GDM1 (cell line): ENCODE measurements at places on chromosomes 1 and 21.
A peak's percentile ranks its signal among the peaks of the same experiment; 100 is the strongest.

- DNase-seq, result no peak
Measured at GRCh38 chr21:26438976-26439375, 134.1 kb downstream of the CYYR1 start.

DNA sequence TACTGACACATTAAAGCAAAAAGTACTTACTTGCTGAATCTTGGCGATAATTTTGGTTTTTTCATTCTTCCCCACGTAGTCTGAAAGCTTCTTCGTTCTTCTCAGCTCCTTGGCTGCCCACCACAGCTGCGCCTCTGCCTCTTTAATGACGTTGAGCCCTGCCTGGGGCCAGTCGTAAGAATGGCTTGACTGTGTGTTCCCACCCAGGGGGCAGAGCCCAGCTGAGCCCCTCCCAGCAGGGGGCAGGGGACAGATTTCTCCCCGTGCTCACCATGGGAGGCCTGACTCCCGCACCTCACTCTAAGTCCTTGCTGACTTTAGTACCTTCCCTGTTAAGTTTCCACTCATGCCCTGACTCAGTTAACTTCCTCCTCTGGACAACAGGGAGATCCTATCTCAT, 9.0 kb downstream of the CFAP298 start:
- no peak for DNase-seq

DNA sequence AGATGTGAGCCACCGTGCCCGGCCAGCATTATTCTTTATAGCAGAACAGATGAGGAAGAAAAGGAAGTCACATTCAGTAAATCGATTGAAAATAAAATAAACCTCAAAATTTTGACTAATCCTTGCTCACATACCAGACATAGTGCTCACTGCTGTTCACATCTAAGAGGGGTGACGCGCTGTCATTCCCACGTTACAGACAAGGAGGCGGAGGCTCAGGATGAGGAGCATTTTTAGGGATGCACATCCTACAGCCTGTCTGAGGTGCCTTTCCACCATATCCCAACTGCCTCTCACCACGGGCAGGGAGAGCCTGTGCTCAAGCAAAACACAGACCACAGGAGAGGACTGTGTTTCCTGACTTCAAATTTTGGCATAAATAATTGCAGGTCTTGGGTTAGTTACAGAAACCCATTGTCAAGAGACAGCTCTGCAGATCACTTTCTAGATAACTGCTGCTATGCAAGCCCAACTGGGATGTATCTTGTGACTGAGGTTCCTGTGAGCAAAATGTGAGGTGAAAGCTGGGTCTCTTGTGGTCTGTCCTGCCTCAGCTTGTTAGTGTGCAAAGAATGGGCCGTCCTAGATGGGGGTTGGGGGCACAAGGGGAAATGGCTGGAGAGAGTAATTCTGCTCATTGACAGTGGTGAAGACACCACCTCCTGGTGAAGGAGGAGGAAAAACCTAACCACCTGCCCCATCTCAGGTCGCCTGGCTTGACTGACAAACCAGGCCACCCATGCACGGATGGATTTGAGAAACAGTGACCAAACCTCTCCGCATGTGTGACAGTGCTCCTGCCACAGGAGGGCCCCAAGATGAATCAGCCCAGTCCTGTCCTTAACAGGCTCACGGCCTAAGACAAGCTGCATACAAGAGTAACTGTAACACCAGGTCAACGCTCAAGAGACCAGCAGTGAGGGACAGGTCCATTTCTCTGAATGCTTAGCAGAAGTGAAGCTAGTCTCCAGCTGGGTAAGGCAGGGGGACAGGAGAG, 8.2 kb downstream of the TNN start:
- DNase-seq, result no peak

DNA sequence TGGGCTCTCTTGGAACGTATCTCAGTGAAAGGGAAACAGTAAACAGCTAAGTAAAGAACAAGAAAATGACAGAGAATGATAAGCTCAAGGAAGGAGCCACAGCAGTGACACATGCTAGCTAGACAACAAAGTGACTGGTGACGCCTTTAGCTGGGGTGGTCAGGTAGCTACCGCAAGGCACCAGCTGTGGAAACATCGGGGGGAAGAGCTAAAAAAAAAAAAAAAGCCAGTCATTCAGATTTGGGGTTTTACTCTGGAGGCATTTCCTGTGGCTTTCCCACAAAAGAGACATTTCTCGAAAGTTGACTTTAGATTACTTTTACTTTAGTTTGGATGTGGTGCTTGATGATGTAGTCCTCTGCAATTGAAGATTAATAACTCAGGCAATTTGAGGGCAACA, 2.1 kb downstream of the FHAD1 start:
- DNase-seq, result peak; percentile 60

DNA sequence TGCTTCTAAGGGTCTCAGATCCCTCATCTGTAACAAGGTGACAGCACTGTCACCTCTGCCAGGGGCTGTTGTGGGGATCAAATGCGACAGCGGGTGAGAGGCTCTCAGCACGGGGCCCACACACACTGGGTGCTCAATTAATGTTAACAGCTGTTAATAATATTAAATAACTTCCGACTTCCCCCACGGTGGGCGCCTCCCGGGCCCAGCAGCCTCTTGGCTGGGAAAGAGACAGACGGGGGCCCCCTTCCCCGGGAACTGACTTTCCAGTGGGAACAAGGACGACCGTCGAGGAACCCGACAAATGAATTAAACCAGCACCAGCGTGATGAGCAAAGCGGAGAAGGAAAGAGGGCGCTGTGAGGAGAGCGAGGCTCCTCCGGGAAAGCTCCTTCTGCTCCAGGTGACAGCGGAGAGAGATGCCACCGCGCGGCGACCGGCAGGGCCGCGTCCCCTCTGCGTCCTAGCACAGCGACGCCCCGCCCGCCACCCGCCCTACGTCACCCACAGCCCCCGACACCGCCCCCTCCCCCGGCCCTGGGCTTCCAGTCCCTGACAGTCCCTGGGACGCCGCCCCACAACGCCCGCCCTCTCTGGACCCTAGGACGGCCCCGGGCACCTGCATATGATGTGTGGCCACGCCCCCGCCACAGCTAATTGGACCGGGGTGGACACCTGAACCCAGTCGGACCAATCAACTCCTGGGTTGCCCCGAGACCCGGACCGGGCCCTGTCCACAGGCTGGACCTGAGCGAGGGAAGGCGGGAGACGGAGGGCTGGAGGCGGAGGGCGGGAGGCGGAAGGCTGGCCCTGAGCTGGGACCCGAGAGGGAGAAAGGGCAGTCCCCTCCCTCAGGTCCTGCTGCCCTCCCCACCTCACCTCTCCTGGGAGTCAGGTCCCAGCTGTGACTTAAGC, 38.2 kb downstream of the MATN1 start:
- DNase-seq, result no peak

- DNase-seq, result no peak
Measured at GRCh38 chr1:245953876-245954660, 553.0 kb downstream of the SMYD3 start.

GRCh38 chr21:43867948-43868347, 2.9 kb downstream of the AGPAT3 start:
- DNase-seq, result no peak

DNA sequence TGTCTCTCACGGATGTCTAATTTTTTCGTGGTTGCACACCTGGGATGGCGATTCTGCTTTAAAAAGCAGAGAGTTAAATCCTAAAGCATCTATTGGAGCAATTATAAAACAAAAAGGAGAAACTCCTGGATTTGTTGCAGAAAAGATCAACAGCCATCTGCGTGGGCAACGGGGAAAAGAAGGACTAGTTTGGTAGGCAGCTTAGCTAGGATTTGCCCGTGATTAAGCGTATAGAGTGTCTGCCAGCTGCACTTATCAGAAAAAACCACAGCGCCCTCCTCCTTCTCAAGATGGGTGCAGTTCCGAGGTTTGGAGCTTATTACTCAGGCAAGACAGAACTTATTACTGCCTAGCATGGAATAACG, 526 bp upstream of the SLC25A24 start:
- DNase-seq, result no peak

- no peak for DNase-seq
Measured at GRCh38 chr1:224338150-224338838, 8.3 kb upstream of the NVL start.

DNA sequence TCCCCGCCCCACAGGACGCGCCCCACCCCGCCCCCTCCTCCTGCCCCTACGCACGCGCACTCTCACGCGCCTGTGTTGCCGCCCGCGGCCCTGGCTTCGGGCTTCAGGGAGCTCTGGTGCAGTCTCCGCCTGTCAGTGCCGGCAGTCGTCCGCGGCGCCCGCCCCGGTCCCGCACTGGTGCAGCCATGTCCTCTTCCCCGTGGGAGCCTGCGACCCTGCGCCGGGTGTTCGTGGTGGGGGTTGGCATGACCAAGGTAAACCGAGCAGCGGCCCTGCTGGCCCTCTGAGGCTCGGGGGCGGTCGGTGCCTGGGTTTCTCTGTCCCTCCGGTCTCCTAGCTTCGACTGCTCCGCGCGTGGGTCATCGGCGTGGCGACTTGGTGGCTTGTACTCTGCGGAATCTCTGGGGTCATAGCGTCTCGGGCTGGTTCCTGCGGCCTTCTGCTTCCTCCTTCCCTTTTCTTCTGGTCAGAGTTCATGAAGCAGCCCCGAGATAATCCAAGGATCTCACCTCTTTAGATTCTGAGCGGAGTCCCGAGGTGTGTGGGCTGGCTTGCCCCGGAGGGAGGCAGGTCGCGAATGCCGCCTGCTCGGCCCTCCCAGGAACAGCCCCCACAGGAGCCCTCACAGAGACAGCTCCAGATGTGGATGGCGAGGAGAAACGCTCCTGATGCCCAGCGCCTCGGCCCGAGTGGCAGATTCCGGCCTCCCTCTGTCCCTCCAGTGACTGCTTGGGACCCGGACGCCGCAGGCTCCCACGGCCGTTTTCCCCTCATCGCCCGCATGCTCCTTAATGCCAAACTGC, at the start of gene SCP2:
TSS of gene SCP2 (plus strand) at position 65 of the 803 bp plus-strand sequence. CDS start at position 186, 121 bp downstream.
- DNase-seq, result peak; percentile 6

DNA sequence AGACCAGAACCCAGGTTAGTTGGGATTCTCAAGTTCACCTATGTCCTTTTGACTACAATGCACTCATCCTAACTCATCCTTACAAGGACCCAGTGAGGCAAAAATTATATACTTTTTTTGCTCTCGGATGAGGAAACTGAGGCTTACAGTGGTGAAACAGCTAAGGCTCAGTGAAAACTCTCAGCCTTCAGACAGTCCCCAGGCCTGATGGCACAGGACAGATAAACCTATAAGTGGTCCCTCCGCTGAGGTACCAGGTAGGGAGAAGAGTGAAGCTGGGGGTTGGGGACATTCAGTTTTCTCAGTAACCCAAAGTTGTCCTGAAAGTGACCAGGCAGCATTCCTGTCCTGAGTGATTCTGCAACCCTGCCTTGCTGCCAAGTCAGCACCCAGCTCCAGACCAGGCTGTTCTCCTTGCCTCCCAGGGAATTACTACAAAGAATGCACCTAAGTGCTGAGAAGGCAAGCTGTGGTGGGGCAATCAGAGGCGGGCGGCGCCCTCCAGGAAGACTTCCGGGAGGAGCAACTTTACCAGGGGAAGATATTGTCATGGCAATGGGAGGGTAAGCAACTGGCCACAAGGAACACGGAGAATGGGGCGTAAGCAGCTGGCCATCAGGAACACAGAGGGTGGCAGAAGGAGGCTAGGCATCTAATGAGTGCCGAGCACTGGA, 4.6 kb downstream of the TENT5B start:
- DNase-seq, result no peak

DNA sequence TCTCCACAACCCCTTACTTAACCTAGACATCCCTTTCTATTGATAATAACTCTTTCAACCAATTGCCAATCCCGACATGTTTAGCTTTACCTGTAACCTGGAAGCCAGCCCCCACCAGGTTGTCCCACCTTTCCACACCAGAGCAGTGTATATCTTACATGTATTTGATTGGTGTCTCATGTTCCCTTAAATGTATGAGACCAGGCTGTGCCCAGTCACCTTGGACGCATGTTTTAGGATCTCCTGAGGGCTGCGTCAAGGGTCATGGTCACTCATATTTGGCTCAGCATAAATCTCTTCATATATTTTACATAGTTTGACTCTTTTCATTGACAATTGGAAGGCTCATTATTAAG, 5.3 kb upstream of the SLC19A1 start:
- DNase-seq, result no peak

GRCh38 chr1:57384901-57385300, 39.0 kb downstream of the DAB1 start:
- no peak for DNase-seq

DNA sequence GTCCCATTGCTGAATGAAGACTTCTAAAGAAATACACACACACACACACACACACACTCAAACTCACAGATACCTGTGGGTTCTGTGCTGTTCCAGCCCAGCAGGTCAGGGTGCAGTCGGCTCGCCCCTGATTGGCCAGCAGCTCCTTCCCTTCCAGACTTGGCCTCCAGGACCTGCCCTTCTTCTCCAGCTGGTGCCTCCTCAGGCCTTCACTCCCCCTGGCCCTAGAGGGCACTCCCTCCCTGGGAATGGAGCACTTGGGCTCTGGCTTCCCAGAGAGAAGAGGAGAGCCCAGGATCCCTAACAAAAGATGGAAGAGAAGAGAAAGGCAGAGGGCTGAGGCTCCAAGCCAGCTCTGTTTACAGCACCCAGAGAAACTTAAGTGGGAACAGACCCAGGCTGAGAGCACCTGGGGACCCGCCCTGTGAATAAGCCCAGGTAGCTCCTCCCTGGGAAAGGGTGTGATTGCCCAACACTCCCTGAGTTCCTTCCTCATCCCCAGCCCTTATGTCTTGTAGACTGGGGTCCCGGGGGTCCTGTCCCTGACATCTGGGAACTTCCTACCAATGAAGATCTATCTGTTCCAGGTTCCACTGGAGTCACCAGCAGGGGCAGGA, at the start of gene PGLYRP3:
TSS of gene PGLYRP3 (minus strand) at position 383 of the 617 bp plus-strand sequence. CDS start 2,287 bp downstream, outside the sequence.
- DNase-seq, result no peak

GRCh38 chr1:42830631-42831030, 13.4 kb upstream of the SVBP start:
- DNase-seq, result no peak

DNA sequence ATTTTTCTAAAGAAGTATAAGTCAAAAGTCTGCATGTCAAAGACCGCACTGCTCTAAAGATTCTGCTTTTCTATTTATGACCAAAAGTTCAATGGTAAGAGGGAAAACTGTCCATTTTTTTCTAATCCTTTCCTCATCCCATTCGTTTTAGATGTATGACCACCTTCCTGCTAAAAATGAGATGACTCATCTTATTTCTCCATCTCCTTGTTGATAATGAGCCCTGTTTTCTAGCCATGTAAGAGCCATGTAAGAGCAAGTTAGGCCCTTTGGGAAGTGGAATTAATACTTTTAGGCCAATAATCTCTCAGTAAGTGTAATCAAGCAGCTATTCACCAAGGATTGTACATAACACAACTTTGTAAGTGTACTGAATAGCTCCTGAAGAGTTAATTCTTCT, 475.6 kb upstream of the B3GALT2 start:
- DNase-seq, result no peak

DNA sequence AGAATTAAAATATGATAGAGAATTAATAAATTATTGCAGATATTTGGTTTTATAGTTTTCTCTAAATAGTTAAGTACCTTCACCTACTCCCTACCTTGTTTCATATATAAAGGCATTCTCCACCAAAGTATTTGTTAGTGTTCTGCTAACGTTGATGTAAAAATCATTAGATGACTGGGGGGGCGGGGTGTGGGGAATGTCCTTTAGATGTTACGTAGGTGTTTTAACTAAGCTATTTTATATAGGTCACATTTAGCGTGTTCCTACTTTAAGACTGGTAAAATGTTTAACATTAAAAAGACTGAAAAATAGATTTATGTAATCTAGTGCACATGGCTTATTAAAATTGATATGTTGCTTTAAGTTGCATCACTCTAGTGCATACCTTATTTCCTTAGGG, 48.6 kb downstream of the PTPRC start:
- DNase-seq, result no peak
